Hepatocyte (in vitro differentiated cells): ENCODE measurements at places on chromosomes 7 and 10. TPM values are rescaled to one million over a fixed set of nuclear protein-coding genes. Genes with fewer than 3 reads are reported as not detected.

DNA sequence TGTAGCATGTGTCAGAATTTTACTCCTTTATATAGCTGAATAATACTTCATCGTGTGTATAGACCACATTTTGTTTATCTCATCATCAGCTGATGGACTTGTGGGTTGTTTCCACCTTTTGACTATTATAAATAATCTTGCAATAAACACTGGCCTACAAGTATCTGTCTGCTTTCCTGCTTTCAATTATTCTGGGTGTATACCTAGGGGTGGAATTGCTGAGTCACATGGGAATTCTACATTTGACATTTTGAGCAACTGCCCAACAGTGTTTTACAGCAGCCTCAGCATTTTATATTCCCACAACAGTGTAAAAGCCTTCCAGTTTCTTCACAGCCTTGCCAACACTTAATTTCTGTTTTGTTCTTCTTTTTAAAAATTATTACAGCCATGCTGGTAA, 200.3 kb upstream of the PRSS1 start:
- H3K4me3 ChIP-seq = no peak overlapping the region
- H3K27me3 ChIP-seq = no peaks in the 10 kb centered on the region
- no peak overlapping the region for H3K27ac ChIP-seq
- no peaks in the 10 kb centered on the region for H3K4me1 ChIP-seq
- DNase-seq = no peak
- no peaks in the 10 kb centered on the region for H3K36me3 ChIP-seq

DNA sequence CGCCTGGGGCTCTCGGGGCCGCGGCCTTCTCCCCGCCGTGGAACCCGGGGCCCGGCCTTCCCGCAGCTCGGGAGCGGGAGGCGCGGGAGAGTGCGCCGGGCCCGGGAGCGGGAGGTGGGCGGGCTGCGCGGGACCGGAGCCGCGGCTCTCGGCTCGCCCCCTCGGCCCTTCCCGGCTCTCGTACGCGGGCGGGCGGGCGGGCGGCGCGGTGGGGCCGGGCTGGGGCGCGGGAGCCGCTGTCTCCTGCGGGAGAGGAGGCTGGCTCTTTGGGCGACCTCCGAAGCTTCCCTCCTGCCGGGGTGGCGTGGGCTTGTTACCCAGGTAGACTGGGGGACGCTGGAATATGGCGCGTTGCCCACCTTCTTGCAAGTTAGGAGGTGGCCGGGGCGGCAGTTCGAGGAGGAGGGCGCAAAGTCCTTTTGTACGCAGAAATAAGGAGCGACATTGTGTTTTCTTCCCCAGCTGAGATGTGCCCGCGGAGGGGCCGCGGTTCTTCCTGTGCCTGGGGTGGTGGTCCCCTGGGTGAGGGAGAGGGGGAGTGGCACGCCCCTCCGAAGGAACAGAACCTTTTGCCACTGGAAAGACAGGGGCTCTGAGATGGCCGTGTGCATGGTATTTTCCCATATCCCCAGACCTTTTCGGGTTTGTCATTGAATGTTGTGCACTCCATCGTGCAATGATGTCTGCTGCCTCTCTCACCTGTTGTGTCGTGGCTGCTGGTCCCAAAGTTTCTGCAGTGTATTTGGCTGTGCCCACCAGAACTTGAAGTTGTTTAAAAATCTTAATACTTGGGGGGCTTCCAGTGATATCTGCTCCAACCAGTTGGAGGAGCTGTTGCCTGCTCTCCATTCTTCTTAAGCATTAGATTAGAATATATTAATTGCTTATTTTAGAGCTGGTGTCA, 844 bp downstream of the NRF1 start:
- peaks cover 19% of the 10 kb centered on the region for H3K4me1 ChIP-seq
- no peaks in the 10 kb centered on the region for H3K36me3 ChIP-seq
- H3K27ac ChIP-seq = peak overlapping the region; percentile 97
- peak; percentile 61 for DNase-seq

- H3K27ac ChIP-seq = peak overlapping the region; percentile 98
- DNase-seq = no peak
- no peaks in the 10 kb centered on the region for H3K36me3 ChIP-seq
- H3K4me1 ChIP-seq = peaks cover 30% of the 10 kb centered on the region
These were observed 15.5 kb upstream of the GTPBP4 start for GRCh38 chr10:972763-973162.

C10orf105 gene
- not detected in 2 replicates for total RNA-seq

- H3K36me3 ChIP-seq = no peaks in the 10 kb centered on the region
- H3K4me1 ChIP-seq = no peaks in the 10 kb centered on the region
- no peak overlapping the region for H3K27ac ChIP-seq
These were observed 29.0 kb upstream of the OGDHL start for GRCh38 chr10:49791100-49791499.
